ENCODE measurements at places on chromosomes 11 and 22. TPM values are rescaled to one million over a fixed set of nuclear protein-coding genes. Genes with fewer than 3 reads are reported as not detected.

DNA sequence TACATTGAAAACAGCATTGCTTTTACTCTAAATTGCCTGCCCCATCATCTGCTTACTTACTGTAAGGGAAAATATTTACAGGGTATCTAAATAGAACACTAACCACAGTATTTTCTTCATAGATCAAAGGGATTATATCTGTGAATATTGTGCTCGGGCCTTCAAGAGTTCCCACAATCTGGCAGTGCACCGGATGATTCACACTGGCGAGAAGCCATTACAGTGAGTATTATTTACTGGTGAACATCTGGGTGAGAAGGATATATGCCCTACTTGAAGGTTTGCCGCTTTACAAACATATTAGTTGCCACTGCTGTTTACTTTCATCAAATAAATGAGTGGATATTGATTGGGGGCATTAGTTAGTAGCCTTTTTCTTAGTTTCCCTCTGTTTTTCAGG, 5.9 kb upstream of the CNTF start:
- no peak overlapping the region for H3K27ac ChIP-seq
- H3K27me3 ChIP-seq = no peaks in the 10 kb centered on the region
- peaks cover 95% of the 10 kb centered on the region for H3K36me3 ChIP-seq
- no peak overlapping the region for H3K4me3 ChIP-seq
- DNase-seq = no peak

DNA sequence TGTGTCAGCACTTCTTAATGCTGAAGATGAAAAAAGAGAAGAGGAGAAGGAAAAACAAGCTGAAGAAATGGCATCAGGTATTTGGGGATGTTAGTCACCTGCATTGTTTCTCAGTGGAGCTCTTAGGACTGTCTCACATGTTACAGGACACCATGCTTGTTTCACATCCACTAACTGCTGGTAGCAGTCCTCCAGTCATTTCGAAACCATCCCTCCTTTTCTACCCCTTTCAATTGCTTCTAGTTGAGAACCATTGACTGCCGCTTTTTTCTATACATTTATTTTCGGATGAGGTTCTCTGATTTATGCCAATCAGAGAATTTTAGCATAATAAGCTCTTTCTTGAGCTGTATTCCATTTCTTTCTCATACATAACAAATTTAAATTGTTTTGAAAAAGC, 21.5 kb downstream of the BIRC2 start:
- no peak overlapping the region for H3K27ac ChIP-seq
- H3K27me3 ChIP-seq = no peaks in the 10 kb centered on the region
- H3K4me1 ChIP-seq = no peaks in the 10 kb centered on the region
- DNase-seq = no peak
- no peak overlapping the region for H3K4me3 ChIP-seq
- peaks cover 53% of the 10 kb centered on the region for H3K36me3 ChIP-seq

- H3K27me3 ChIP-seq = no peaks in the 10 kb centered on the region
- H3K27ac ChIP-seq = no peak overlapping the region
- H3K4me1 ChIP-seq = no peaks in the 10 kb centered on the region
- no peak overlapping the region for H3K4me3 ChIP-seq
Observed at GRCh38 chr11:10876158-10876557, 18.3 kb upstream of the ZBED5 start.

GRCh38 chr11:62125881-62126280, 2.1 kb downstream of the INCENP start:
- H3K4me1 ChIP-seq = peaks cover 10% of the 10 kb centered on the region
- peaks cover 27% of the 10 kb centered on the region for H3K36me3 ChIP-seq
- DNase-seq = no peak
- peak overlapping the region; percentile 80 for H3K27ac ChIP-seq
- H3K27me3 ChIP-seq = no peaks in the 10 kb centered on the region

GRCh38 chr11:9206496-9206895, 58.7 kb downstream of the DENND5A start:
- H3K27ac ChIP-seq = no peak overlapping the region
- H3K27me3 ChIP-seq = no peaks in the 10 kb centered on the region
- DNase-seq = no peak
- H3K4me3 ChIP-seq = no peak overlapping the region
- peaks cover 10% of the 10 kb centered on the region for H3K4me1 ChIP-seq

GRCh38 chr11:106208760-106209159, 131.3 kb downstream of the AASDHPPT start:
- peaks cover 13% of the 10 kb centered on the region for H3K4me1 ChIP-seq
- no peaks in the 10 kb centered on the region for H3K36me3 ChIP-seq
- H3K27me3 ChIP-seq = no peaks in the 10 kb centered on the region
- H3K27ac ChIP-seq = no peak overlapping the region
- peak; percentile 54 for DNase-seq

DNA sequence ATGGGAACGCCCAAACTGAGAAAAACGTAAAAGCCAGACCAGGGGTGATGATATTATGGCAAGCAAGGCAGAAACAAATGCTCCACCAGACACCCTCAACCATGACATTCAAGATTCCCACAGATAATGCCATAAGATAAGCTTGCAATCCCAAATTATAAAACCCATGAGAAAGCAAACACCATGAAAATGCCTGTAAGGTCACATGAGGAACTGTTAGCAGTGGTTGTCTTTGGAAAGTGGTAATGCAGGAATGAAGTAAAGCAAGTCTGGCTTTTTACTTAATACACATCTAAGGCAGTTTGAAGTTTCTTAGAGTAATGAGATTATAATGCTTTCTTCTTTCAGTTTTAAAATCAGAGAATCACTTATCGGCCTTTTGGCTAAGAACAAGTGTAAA, 111.0 kb downstream of the MN1 start:
- H3K27me3 ChIP-seq = no peaks in the 10 kb centered on the region
- no peak overlapping the region for H3K27ac ChIP-seq
- no peaks in the 10 kb centered on the region for H3K4me1 ChIP-seq

DNA sequence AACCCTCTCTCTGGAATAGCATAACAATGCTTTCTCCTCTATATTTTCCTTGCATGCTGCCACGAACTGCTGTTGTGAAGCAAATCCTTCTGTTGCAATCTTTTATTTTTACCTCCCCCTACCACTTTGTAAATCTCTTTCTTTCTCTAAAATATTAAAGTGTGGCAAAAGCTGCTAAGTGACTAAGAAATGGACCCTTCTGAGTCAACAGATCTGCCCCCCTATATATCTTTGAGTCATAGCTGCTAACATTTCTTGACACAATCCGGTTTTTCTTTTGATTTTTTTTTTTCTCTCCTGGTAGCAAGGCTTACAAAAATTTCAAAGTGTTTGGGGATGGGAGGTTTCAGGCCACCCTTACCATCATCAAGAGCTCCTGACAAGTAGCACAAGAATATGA, 39.0 kb upstream of the KIRREL3 start:
- no peaks in the 10 kb centered on the region for H3K36me3 ChIP-seq
- H3K27me3 ChIP-seq = no peaks in the 10 kb centered on the region

DNA sequence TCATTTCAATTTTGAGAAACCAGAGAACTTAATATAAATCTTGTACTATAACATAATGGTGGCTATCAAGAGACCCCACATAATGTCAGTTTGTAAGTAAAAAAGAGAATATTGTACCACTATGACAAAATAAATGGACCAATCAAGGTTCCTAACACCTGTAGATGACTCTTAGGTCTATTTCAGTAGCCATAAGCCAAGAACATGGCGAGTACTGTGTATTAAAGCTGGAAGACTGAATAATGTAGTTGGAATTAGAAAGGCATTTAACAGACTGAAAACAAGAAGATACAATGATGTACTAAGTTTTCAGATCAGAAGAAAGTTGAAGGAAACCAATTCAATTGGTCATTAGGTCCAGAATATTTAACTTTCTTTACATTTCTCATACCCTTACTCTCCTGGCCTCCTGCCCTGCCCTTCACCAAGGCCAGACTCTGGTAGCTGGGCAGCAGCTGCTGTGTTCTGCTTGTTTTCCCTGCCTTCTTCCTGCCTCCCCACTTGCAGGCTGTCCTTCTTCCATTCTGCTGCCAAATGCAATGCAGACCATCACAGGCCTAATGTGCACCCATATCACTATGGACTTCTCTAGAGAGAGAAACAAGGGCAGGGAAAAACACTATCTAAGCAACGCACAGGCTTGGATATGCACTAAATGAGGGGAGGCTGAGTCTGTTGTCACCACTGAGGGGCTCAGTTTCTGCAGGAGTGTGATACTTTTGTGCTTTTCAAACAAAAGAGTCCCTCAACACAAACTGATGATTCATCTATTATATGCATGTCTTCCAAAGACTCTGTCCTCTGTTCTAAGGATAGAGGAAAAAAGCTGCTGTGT, 60.1 kb downstream of the RAB30 start:
- no peaks in the 10 kb centered on the region for H3K36me3 ChIP-seq
- H3K27ac ChIP-seq = peak overlapping the region; percentile 12
- H3K27me3 ChIP-seq = no peaks in the 10 kb centered on the region
- peaks cover 5% of the 10 kb centered on the region for H3K4me1 ChIP-seq
- H3K4me3 ChIP-seq = no peak overlapping the region
- DNase-seq = no peak

DNA sequence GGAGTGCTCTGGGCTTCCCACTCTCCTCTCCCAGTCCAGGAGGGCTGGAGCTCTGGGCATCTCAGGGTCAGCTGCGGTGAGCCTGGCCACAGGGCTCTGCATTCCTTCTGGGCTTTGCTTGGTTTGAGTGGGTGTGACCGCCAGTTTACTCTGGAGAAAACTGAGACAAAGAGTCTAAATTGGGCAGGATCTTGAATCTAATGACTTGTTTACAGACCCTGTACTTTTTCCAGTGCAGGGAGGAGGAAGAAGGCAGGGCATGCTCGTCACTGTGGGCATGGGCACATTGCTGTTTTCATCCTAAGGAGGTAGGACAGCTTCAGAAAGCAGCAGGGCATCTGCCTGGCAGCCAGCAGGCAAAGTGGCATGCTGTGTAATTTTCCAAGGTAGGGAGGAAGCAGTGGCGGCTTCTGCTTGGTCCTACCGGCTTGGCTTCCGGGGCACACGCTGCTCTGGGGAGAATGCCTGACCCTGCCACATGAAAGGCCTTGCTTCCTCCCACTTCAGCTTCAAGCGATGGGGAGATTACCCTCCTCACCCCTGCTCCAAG, 22.9 kb downstream of the FLI1 start:
- peaks cover 10% of the 10 kb centered on the region for H3K27me3 ChIP-seq
- DNase-seq = no peak
- no peak overlapping the region for H3K4me3 ChIP-seq
- no peaks in the 10 kb centered on the region for H3K36me3 ChIP-seq
- no peak overlapping the region for H3K27ac ChIP-seq
- H3K4me1 ChIP-seq = peaks cover 3% of the 10 kb centered on the region

GRCh38 chr11:34840736-34841386, 75.3 kb downstream of the APIP start:
- no peak overlapping the region for H3K4me3 ChIP-seq
- no peaks in the 10 kb centered on the region for H3K4me1 ChIP-seq
- H3K27me3 ChIP-seq = no peaks in the 10 kb centered on the region
- H3K36me3 ChIP-seq = peaks cover 3% of the 10 kb centered on the region
- DNase-seq = peak; percentile 69
- H3K27ac ChIP-seq = no peak overlapping the region

- no peak for DNase-seq
- no peaks in the 10 kb centered on the region for H3K4me1 ChIP-seq
- no peaks in the 10 kb centered on the region for H3K27me3 ChIP-seq
- H3K27ac ChIP-seq = no peak overlapping the region
Observed at GRCh38 chr22:47768027-47768426, 1005.6 kb downstream of the TBC1D22A start.

- no peaks in the 10 kb centered on the region for H3K4me1 ChIP-seq
- no peak overlapping the region for H3K27ac ChIP-seq
- no peaks in the 10 kb centered on the region for H3K27me3 ChIP-seq
- H3K36me3 ChIP-seq = no peaks in the 10 kb centered on the region
Observed at GRCh38 chr11:59365232-59366018, 6.7 kb downstream of the OR5AN1 start.

- no peak overlapping the region for H3K4me3 ChIP-seq
- H3K27me3 ChIP-seq = no peaks in the 10 kb centered on the region
- H3K36me3 ChIP-seq = no peaks in the 10 kb centered on the region
- no peaks in the 10 kb centered on the region for H3K4me1 ChIP-seq
Observed at GRCh38 chr11:37184326-37184725, 586.3 kb upstream of the RAG2 start.

DNA sequence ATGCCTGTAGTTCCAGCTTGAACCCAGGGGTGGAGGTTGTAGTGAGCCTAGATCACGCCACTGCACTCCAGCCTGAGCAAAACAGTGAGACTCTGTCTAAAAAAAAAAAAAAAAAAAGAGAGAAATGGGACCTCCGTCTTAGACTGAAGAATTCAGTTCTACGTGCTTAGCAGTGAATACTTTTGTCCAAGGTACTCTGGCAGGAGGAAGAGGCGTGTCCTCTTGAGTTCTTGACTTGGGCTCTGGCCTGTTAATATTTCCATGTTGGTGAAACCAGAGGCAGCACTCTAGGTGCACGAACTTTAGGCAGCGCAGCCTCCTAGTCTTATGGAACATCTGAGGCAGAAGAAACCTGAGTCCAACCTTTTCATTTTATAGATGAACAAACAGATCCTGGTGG, 2.4 kb downstream of the HMBS start:
- no peak for DNase-seq
- H3K27me3 ChIP-seq = no peaks in the 10 kb centered on the region
- H3K36me3 ChIP-seq = peaks cover 18% of the 10 kb centered on the region
- no peaks in the 10 kb centered on the region for H3K4me1 ChIP-seq
- H3K27ac ChIP-seq = no peak overlapping the region

- H3K27ac ChIP-seq = no peak overlapping the region
- H3K27me3 ChIP-seq = no peaks in the 10 kb centered on the region
- H3K4me1 ChIP-seq = peaks cover 7% of the 10 kb centered on the region
- DNase-seq = no peak
- no peak overlapping the region for H3K4me3 ChIP-seq
Observed at GRCh38 chr11:74438681-74439080, 28.7 kb downstream of the KCNE3 start.

DNA sequence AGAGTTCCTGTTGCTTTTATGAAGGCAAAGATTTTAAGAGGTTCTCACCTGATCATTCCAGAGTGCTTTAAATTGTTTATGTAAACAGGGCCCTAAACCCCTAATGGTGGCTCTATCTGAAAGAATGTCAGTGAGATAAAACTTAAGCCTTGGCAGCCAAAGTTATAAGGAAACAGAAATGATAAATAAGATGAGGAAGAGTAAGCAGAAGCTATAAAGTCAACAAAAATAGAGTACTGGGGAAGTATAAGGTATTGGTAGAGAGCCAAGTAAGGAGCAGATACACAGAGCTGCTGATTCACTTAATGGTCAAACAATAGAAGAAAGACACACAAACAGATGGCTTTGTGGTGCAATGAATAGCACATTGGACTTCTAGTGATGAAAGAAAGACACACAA, 37.9 kb downstream of the TMPRSS5 start:
- no peaks in the 10 kb centered on the region for H3K27me3 ChIP-seq
- H3K4me3 ChIP-seq = peak overlapping the region; percentile 23
- no peaks in the 10 kb centered on the region for H3K36me3 ChIP-seq
- peaks cover 19% of the 10 kb centered on the region for H3K4me1 ChIP-seq
- H3K27ac ChIP-seq = no peak overlapping the region
- DNase-seq = no peak

- H3K27ac ChIP-seq = no peak overlapping the region
- H3K27me3 ChIP-seq = no peaks in the 10 kb centered on the region
- H3K36me3 ChIP-seq = no peaks in the 10 kb centered on the region
Observed at GRCh38 chr11:6362185-6362872, 27.9 kb upstream of the SMPD1 start.

Gene CHRDL2
- total RNA-seq = 0.27 TPM

Gene GRK3
- total RNA-seq = 18.3 TPM

Gene YWHAH
- 120 TPM for total RNA-seq

Gene KRTAP5-8
- total RNA-seq = not detected

Gene OSBP2
- total RNA-seq = 13.2 TPM

Data from endodermal cell (in vitro differentiated cells).